Thoracic aorta (tissue), 2 donors: ENCODE measurements at places on chromosomes 13 and 19.

DNA sequence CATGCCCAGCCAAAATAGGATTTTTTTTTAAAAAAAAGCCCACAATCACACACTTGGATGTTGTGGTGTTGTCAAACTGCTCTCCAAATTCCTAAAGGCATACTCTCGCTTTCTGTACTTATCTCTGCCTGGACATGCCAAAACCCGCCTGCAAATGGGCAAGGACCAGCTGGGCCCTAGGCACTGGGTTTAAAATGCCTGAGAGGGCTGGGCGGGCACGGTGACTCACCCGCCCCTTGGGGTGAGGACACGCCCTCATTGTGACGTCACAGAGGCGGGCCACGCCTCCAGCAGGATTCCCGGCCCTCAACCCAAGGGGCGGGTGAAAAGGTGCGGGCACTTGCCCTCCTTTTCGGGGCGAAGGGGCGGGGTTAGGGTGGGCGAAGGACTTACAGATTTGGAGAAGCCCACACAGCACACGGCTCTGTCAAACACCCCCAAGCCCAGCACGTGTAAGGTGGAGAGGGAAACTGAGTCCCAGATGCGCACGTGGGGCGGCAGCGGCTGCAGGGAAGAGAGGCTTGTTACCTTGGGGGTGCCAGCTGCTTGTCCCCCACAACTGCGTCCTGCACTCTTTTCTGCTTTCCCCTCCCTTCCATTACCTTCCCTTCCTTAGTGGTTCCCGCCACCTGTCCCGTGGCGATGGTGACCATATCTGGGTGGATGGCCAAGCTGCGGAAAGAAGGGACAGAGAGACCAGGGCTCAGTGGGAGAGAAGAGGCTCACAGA is 6.6 kb downstream of the EML2 start:
- peak; percentile 61 for DNase-seq

DNA sequence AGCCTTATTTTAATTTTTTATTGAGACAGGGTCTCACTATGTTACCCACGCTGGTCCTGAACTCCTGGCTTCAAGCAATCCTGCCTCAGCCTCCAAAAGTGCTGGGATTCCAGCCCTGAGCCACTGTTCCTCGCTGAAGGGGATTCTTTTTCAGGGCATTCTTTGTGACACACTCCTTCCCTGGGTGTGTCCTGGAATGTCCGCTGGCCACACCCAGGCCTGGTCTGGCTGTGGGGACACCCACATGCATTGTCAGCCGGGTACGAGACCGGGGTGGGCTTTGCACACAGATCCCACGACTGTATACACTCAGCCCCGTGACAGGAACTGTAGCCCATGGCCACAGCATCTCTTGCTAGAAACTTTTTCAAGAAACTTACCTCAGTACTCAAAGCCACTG is 34.4 kb upstream of the GATAD2A start:
- DNase-seq = no peak

DNA sequence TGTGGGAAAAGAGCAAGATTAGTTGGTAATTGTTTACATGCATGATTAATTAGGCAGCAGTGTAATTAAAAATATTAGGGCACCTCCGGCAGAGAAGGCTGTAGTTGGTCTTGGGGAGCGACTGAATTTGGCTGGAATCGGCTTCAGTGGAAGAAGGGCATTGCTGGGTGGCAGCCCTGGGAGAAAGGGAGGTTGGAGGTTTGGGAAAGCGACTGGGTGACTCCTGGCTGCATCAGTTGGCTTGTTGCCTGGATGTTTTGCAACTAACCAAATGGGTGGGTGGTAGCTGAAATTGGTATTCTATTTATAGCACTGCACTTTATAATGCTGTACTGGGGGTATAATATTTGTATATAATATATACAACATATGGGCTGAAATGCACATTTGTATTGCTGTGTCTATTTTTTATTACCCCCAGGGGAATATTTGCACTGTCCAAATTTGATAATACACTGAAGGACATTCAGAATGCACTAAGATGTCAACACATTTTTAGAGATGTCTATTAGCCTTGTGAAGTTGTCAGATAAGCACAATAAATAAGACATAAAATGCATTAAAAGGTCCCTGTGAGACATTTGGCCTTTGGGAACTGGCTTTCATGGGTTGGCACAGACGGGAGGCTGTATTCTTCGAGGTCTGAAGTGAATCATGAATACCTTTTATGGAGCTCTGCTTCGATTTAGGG is 1.7 kb downstream of the B3GLCT start:
- no peak for DNase-seq

- DNase-seq = no peak
Measured at GRCh38 chr19:45630463-45630862, 8.7 kb downstream of the EML2 start.

- no peak for DNase-seq
Measured at GRCh38 chr13:50077431-50077830, 62.2 kb downstream of the KCNRG start.
